ENCODE measurements at places on chromosomes 12 and 14.

DNA sequence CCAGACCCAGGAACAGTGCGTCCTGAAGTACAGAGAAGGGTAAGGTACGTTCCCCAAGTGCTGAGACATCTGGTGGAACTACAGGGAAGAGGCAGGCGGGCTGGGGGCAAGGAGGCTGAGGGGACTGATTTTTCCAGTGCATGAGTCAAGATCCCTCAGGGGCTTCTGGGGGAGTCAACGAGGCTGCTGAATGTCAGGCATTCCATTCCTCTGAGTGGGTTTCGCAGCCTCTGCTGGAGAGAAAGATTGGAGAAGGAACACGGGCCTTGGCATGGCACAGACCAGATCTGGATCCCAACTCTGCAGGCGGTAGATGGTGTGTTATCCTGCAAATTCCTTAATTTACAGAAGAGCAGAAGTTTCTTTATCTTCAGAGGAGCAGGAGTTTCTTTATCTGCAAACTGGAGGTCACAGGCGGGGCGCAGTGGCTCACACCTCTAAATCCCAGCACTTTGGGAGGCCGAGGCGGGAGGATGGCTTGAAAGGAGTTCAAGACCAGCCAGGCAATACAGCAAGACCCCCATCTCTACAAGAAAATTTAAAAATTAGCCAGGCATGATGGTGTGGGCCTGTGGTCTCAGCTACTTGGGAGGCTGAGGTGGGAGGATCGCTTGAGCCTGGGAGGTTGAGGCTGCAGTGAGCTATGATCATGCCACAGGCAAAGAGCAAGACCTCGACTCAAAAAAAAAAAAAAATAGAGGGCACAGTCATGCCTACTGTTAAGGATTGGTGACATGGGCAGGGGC, 132.6 kb upstream of the MAP1LC3B2 start:
- no peak for DNase-seq
- H3K36me3 ChIP-seq, result no peaks in the 10 kb centered on the region
- no peaks in the 10 kb centered on the region for H3K27me3 ChIP-seq
- H3K27ac ChIP-seq, result no peak overlapping the region
- no peak overlapping the region for H3K4me3 ChIP-seq

DNA sequence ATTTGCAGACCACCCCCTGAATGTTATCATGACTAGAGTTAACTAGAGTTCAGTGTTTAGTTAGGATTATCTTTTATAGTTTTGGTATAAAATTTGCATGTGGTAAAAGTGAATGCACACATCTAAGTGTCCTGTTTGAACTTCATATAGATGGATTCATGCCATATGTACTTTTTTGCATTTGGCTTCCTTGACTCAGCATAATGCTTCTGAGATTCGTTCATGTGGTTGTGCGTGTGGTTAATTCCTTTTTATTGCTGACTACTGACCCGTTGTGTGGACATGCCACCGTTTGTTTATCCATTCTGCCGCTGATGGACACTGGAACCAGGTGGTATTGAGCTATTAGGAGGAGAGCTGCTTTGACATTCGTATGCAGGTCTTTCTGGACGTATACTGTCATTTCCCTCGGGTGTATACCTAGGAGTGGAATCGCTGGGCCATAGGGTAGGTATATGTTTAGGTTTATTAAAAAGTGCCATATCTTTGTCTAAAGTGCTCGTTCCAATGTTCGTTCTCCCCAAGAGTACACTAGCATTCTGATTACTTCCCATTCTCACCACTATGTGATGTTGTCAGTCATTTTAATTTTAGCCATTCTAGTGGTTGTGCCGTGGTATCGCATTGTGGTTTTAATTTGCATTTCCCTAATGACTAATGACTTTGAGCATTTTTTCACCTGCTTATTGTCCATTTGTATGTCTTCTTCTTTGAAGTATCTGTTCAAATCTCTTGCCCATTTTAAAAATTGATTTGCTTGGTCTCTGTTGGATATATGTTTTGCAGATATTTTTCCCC, 37.7 kb downstream of the RIN3 start:
- H3K4me1 ChIP-seq, result peaks cover 28% of the 10 kb centered on the region
- no peaks in the 10 kb centered on the region for H3K36me3 ChIP-seq
- H3K27ac ChIP-seq, result no peak overlapping the region
- H3K27me3 ChIP-seq, result no peaks in the 10 kb centered on the region
- no peak overlapping the region for H3K4me3 ChIP-seq
- peak; percentile 30 for DNase-seq

DNA sequence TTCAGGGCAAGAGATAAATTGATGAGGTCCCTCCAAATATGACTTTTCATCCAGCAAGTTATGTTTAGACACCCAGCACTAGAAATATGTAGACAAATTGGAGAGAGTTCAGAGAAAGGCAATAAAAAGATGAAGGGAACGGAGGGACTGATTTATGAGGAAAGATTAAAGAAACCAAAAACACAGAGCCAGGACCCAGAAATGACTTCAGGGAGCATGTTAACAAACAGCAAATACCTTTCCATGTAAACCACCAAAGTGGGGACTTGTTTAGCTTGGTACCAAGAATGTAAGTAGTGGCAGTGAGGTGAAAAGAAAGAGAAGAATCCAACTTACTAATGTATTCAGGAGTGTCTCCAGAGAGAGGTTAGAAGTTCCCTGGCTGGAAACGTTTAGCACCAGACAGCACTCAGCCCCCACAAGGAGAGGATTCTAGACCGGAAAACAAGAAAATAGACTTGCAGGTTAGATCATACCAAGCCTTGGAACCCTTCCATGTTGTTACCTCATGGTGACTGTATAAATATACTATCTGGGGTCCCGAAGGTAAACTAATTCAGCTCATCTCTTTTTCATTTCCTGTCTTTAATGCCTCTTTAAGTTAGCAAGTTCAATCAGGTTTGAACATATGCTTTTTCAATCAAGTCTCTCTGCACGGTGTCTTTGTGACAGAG, 79.2 kb downstream of the TBC1D30 start:
- H3K4me1 ChIP-seq, result no peaks in the 10 kb centered on the region
- no peak overlapping the region for H3K27ac ChIP-seq
- DNase-seq, result no peak
- H3K4me3 ChIP-seq, result no peak overlapping the region
- H3K27me3 ChIP-seq, result no peaks in the 10 kb centered on the region

GRCh38 chr14:84323978-84324377, 1206.0 kb upstream of the FLRT2 start:
- no peaks in the 10 kb centered on the region for H3K4me1 ChIP-seq
- H3K4me3 ChIP-seq, result no peak overlapping the region
- no peak overlapping the region for H3K27ac ChIP-seq
- no peak for DNase-seq
- no peaks in the 10 kb centered on the region for H3K36me3 ChIP-seq
- no peaks in the 10 kb centered on the region for H3K27me3 ChIP-seq

- H3K36me3 ChIP-seq, result peaks cover 10% of the 10 kb centered on the region
Measured at GRCh38 chr14:103361867-103362266, 23.3 kb upstream of the MARK3 start.

GRCh38 chr12:99154216-99154982, 493.2 kb upstream of the GARIN6 start:
- H3K36me3 ChIP-seq, result no peaks in the 10 kb centered on the region
- H3K27ac ChIP-seq, result no peak overlapping the region
- H3K4me3 ChIP-seq, result no peak overlapping the region
- no peaks in the 10 kb centered on the region for H3K27me3 ChIP-seq

DNA sequence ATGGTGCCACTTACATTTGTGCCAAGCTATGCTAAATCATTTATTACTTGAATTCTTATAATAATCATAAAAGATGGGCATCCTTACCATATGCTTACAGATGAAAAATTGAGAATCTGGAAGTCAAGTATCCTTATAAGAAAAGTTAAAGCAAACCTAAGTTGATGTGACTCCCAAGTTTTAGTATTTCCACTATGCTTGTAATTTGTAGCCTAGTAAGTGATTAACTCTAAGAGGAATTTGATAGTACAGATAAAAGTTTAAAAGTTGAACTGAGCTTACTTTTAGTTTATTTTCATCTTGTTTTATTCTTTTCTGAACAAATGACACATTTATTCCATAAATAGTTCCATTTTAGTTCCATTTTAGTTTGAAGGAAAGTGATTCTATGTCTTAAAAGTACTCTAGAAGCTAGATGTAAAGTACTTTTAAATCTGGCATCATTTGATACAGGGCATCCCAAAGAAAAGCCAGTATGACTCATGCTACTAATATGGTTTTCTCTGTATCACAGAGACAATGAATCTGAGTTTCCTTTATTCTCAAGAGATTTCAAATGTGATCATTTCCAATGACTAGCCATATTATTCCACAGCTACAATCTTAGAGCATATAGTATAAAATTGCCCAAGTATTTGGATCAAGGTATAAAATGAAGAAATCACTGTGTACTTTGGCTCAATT, 596.0 kb downstream of the SLC16A7 start:
- no peak overlapping the region for H3K27ac ChIP-seq
- no peak overlapping the region for H3K4me3 ChIP-seq
- DNase-seq, result no peak
- no peaks in the 10 kb centered on the region for H3K36me3 ChIP-seq
- no peaks in the 10 kb centered on the region for H3K4me1 ChIP-seq

DNA sequence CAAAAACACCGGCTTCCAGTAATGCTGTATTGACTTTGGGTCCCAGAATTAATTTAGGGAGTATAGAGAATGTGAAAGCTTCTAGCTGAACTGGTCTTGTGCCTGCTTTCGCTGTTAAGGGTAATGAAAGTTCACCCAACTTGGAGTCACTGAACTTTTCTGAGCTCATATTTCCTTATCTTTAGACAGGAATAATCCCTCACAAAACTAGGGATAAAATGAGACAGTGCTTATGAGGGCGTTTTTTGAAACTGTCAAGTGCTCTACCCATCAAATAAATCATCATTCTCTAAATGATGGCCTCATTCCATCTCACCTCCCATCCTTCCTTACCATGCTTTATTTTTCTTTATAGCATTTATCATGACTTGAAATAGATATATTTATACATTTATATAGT, 74.7 kb downstream of the RFX4 start:
- H3K27me3 ChIP-seq, result peaks cover 4% of the 10 kb centered on the region
- H3K27ac ChIP-seq, result no peak overlapping the region
- H3K4me3 ChIP-seq, result no peak overlapping the region
- DNase-seq, result no peak

DNA sequence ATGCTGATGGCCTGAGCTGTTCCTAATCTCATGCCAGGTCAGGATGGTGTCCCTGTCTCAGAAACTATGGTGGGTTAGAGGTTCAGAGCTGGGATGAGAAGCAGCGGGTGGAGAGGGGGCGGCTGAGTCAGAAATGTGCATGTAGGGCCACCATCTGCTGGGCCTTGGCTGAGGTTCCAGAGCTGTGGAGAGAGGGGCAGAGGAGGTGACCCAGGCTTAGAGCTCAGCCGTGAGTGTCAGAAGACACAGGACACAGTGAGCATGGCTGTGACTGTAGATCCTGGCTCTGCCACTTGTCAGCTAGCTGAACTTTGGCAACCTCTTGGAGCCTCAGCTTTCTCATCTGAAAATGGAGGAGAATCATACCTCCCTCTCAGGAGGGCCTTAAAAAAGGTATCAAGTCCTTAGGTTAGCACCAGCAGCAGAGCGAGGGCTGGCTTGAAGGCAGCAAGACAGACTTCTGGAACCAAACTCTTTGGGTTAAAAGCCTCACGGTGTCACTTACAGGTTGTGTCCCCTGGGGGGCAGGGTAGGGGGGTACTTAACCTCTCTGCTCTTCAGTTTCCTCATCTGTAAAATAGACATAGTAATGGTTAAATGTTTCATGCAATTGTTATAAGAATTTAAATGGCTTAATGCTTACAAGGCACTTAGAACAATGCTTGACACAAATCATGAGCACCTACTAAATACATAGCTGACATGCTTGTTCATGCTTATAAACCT, 34.8 kb downstream of the TMEM229B start:
- no peaks in the 10 kb centered on the region for H3K36me3 ChIP-seq
- no peak overlapping the region for H3K27ac ChIP-seq
- H3K4me1 ChIP-seq, result no peaks in the 10 kb centered on the region
- H3K27me3 ChIP-seq, result no peaks in the 10 kb centered on the region
- no peak overlapping the region for H3K4me3 ChIP-seq

DNA sequence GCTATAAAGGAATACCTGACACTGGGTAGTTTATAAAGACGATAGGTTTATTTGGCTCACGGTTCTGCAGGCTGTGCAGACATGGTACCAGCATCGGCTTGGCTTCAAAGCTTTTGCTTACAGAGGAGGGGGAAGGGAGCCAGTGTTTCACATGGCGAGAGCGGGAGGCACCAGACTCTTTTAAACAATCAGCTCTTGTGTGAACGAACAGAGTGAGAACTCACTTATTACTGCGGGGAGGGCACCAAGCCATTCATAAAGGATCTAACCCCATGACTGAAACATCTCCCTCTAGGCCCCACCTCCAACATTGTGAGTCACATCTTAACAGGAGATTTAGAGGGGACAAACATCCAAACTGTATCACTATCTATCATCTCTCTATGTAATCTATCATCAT, 227.4 kb downstream of the TMEM132D start:
- H3K27me3 ChIP-seq, result no peaks in the 10 kb centered on the region
- H3K27ac ChIP-seq, result no peak overlapping the region
- no peaks in the 10 kb centered on the region for H3K4me1 ChIP-seq
- H3K36me3 ChIP-seq, result no peaks in the 10 kb centered on the region
- DNase-seq, result no peak

- no peaks in the 10 kb centered on the region for H3K4me1 ChIP-seq
- no peaks in the 10 kb centered on the region for H3K27me3 ChIP-seq
- no peak overlapping the region for H3K4me3 ChIP-seq
- H3K27ac ChIP-seq, result no peak overlapping the region
Measured at GRCh38 chr12:88181881-88182280, 39.8 kb downstream of the TMTC3 start.

- H3K27me3 ChIP-seq, result no peaks in the 10 kb centered on the region
- H3K4me1 ChIP-seq, result peaks cover 61% of the 10 kb centered on the region
- H3K27ac ChIP-seq, result peak overlapping the region; percentile 100
- peaks cover 56% of the 10 kb centered on the region for H3K36me3 ChIP-seq
- DNase-seq, result peak; percentile 31
Measured at GRCh38 chr12:103930787-103931735, 851 bp downstream of the HSP90B1 start.

DNA sequence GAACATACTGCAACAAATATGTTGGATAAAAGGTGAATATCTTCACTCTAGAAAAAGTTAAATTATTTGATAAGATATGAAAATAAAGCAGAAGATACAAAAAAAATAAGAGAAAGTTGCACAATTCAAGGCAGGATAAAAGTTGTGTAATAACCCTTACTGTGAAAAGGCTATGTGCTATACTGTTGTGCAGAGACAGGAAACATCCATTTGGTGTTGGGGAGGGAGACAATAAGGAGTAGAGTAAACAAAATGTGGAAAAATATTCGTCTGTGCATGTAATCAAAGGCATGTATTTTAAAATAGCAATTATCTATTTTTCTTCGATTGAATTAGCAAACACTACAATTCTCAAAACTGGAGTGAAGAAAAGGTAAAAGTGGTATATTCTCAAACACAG, 34.8 kb downstream of the PTHLH start:
- no peaks in the 10 kb centered on the region for H3K36me3 ChIP-seq
- H3K4me3 ChIP-seq, result no peak overlapping the region
- no peaks in the 10 kb centered on the region for H3K27me3 ChIP-seq
- H3K4me1 ChIP-seq, result no peaks in the 10 kb centered on the region
- DNase-seq, result no peak
- H3K27ac ChIP-seq, result no peak overlapping the region

Measured in activated naive CD4-positive, alpha-beta T cell treated with anti-CD3 and anti-CD28 coated beads for 36 hours (primary cell).